A549 treated with RU486 at 1 μM for 4 hours (cell line): ENCODE measurements at places on chromosomes 2 and 18. TPM values are rescaled to one million over a fixed set of nuclear protein-coding genes. Genes with fewer than 3 reads are reported as not detected.

Gene FBXO48
- 0.45 to 0.56 TPM (median 0.49 TPM) in 5 replicates for total RNA-seq

Gene ERFE
- 6.1 to 10.0 TPM (median 8.4 TPM) in 5 replicates for total RNA-seq

Gene SULT1C4
- 0.08 TPM in 1 of 5 replicates, not detected in the others for total RNA-seq

Gene CBLN2
- 0.05 to 0.28 TPM (median 0.07 TPM) in 3 of 5 replicates, not detected in the others for total RNA-seq

Gene RFTN2
- total RNA-seq, result not detected in 5 replicates

Gene FOXI3
- not detected in 5 replicates for total RNA-seq

Gene CHRND
- total RNA-seq, result not detected in 5 replicates
